ENCODE measurements at places on chromosomes 16 and 17. TPM values are rescaled to one million over a fixed set of nuclear protein-coding genes. Genes with fewer than 3 reads are reported as not detected.

The CFAP119 gene
- 9.1 TPM for total RNA-seq

- DNase-seq, result no peak
Measured at GRCh38 chr16:84484579-84485254, 19.7 kb downstream of the MEAK7 start.

DNA sequence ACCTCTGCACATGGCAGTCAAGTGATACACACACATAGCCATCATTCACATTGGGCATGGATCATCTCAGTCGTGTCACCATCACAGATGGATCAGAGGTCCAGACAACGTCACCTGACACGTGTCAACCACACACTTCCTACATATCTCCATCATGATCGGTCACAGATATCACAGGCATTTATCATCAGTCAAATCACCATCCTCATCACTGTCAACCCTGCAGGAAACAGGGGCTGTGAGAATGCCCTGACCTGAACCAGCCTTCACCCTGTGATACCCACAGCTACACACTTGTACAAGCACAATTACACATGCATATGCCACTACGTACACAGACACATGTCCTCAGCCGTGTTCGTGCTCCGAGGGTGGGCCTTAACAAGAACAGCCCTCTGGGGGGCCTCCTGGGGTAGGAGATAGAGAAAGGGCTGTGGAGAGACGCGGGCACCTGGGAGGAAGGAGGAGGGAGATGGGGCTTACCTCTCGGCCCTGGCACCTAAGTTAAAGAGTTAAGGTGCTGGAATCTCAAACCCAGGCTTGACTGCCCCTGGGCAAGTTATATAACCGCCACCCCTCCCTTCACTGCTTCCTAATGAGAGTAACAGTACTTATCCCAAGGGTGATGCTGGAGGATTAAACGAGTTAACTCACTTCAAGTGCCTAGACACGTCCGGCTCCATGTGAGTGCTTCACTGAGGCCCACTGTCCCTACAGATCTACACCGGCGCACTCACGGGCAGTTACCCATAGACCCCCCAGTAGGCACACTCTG lies 1.1 kb downstream of the SLC12A4 start:
- DNase-seq, result no peak

DNA sequence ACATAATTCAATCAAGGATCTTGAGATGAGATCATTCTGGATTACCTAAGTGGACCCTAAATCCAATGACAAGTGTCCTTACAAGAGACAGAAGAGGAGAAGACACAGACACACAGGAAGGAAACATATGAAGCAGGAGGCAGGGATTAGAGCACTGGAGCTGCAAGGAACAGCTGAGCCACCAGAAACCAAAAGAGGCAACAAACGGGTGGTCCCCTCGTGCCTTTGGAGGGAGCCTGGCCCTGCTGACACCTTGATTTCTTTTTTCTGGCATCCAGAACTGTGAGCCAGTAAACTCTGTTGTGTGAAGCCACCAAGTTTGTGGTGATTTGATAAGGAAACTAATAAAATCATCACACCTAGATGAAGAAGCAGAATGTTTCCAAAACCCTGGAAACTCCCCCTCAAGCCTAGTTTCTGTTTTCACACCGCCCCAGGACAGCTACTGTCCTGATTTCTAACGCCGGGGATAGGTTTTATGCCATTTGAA lies 115.2 kb downstream of the PITPNC1 start:
- DNase-seq, result no peak

Measured in MG63 (cell line).